Type B pancreatic cell (in vitro differentiated cells): ENCODE measurements at places on chromosomes 12 and 14. TPM values are rescaled to one million over a fixed set of nuclear protein-coding genes. Genes with fewer than 3 reads are reported as not detected.

PPP1R1A gene
- total RNA-seq = 24.9 and 43.3 TPM in 2 replicates

DPY19L2 gene
- 9.3 and 25.0 TPM in 2 replicates for total RNA-seq

CIT gene
- total RNA-seq = 17.0 and 50.9 TPM in 2 replicates

NAP1L1 gene
- total RNA-seq = 563 and 883 TPM in 2 replicates

SERPINA10 gene
- 1.5 and 2.8 TPM in 2 replicates for total RNA-seq

SPTLC2 gene
- 40.9 and 134 TPM in 2 replicates for total RNA-seq

DNA sequence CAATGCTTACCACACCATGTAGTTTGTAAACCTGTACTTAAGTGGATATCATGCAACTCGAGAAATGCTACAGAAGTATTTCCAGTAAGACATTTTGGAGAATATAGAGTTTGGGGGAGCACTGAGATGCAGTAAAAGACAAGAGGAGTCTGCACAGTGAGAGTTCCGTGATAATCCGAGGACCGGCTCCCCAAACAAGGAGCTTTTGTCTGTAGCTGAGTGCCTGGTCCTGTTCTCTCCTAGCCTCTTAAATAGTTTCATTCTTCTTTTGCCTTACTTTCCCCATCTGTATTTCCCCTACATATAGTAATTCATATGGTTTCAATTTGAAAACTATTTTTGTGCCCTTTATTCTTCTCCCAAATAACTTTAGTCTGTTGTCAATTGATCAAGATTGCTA is 364.1 kb downstream of the EGLN3 start:
- H3K27me3 ChIP-seq = peaks cover 6% of the 10 kb centered on the region
- DNase-seq = no peak
- no peaks in the 10 kb centered on the region for H3K36me3 ChIP-seq

- no peak for DNase-seq
- no peaks in the 10 kb centered on the region for H3K27me3 ChIP-seq
- no peak overlapping the region for H3K27ac ChIP-seq
- peaks cover 18% of the 10 kb centered on the region for H3K4me1 ChIP-seq
- peaks cover 24% of the 10 kb centered on the region for H3K36me3 ChIP-seq
These were observed 97.5 kb downstream of the PPP2R5C start for GRCh38 chr14:101858791-101859537.

DNA sequence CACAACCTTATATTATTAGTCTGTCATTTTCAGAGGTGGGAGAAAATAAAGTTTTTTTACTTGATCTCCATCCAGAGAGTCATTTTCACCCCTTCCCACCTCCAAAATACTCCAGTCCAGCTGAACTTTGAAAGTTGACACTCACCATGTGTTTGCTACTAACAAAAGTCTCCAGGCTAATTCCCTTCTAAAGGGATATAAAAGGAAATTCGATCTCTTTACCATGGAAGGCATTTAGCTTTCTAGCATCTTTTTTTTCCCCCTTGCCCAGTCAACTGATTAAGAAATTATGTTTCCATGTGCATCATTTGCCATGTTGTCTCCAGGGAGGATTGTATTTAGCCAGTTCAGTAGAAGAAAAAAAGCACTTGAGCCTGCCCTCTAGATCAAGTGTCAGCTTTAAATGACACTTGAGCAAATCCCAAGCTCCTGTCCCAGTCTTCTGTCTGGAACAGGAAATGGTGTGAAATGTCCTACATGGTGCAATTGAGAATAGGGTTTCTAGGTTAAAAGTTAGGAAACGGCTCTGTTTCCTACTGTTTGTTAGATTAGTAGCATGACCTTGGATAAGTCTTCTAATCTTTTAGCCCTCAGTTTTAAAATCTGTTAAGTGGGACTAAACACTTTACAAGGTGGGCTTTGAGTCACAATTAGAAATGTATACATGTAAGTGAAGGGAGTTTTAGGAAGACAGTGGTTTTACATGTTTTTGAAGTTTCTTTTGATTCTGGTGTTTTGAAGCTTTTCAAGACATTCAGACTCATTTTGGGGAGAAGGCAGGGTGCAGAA is 67.2 kb downstream of the GNS start:
- no peaks in the 10 kb centered on the region for H3K27me3 ChIP-seq
- peaks cover 59% of the 10 kb centered on the region for H3K4me1 ChIP-seq
- H3K36me3 ChIP-seq = peaks cover 19% of the 10 kb centered on the region
- no peak for DNase-seq
- H3K27ac ChIP-seq = peak overlapping the region; percentile 62
- peak overlapping the region; percentile 71 for H3K4me3 ChIP-seq

DNA sequence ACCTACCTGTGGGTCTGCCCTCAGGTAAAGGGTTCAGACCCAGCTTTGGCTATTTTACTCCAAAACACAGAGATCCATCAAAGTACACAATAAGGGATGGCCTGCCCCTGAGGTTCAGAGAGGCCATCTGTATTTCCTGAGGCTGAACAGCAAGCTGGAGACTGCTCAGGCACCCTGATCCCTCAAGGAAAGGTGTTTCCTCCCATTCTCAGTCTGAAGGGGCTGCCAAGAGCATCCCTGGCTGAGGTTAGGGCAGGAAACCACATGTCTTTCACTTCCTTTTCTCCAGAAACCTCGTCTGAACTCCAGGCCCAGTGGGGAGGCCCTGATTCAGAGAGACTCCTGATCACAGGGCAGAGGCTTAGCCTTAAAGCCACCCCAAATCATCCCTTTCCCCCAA is 1.5 kb downstream of the RILPL1 start:
- no peaks in the 10 kb centered on the region for H3K27me3 ChIP-seq
- DNase-seq = no peak
- peaks cover 13% of the 10 kb centered on the region for H3K36me3 ChIP-seq
- H3K27ac ChIP-seq = peak overlapping the region; percentile 72

GRCh38 chr14:68246074-68246785 is 426.7 kb downstream of the RAD51B start:
- H3K27ac ChIP-seq = peak overlapping the region; percentile 87
- peak overlapping the region; percentile 49 for H3K4me3 ChIP-seq
- no peaks in the 10 kb centered on the region for H3K27me3 ChIP-seq
- peaks cover 78% of the 10 kb centered on the region for H3K4me1 ChIP-seq

DNA sequence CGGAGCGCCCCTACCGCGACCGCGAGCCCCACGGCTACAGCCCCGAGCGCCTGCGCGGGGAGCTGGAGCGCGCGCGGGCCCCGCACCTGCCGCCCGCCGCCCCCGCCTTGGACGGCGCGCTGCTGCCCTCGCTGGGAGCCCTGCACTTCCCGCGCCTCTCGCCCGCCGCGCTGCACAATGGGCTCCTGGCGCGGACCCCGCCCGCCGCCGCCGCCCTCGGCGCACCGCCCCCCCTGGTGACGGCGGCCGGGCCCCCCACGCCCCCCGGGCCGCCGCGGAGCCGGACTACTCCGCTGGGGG is 27.0 kb downstream of the LRCOL1 start:
- DNase-seq = no peak
- no peak overlapping the region for H3K27ac ChIP-seq
- H3K4me3 ChIP-seq = no peak overlapping the region
- H3K4me1 ChIP-seq = peaks cover 3% of the 10 kb centered on the region
- H3K36me3 ChIP-seq = peaks cover 12% of the 10 kb centered on the region
- peaks cover 13% of the 10 kb centered on the region for H3K27me3 ChIP-seq

DNA sequence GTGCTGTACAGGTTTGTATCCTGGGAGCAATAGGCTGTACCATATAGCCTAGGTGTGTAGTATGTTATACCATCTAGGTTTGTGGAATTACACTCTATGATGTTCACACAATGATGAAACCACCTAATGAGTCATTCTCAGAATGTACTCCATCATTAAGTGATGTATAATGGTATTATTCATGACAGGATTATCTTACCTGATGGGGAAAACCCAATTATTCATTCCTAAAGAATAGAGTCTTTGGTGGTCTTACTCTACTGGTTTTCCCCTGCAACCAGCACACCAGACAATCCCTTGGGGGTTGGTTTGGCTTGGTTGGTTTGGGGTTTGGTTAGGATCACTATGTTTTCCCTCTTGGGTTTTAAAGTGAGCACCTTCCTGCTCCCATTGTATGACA is 12.6 kb upstream of the OR10P1 start:
- H3K27ac ChIP-seq = no peak overlapping the region
- H3K4me1 ChIP-seq = peaks cover 5% of the 10 kb centered on the region
- DNase-seq = no peak
- no peaks in the 10 kb centered on the region for H3K36me3 ChIP-seq
- H3K27me3 ChIP-seq = peaks cover 42% of the 10 kb centered on the region

DNA sequence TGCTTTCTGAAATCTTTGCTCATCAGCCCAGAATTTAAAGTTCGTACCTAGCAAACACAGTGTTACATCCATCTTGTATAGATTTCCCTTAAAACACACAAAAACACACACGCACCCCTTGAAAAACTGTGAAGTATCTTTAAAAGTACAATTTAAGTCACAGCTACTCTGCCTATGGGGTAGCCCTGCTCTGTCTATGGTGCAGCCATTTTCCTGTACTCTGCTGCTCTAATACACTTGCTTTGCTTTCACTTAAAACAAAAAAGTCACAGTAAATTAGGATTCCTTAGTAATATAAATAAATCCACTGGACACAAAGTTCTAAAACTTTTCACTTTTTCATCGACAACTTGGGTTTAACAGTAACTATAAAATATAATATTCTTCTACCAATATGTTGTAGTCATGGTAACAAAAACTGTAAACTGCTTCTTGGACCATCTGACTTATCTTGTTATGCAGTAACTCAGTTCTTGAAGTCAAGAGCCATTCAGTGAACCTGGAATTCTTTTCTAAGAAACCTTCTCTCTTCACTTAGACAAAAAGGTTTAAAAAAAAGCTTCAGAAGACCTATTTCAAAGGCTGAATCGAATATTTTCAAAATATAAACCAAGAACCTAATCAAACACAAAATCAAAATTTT is 63.5 kb downstream of the MED13L start:
- H3K27ac ChIP-seq = no peak overlapping the region
- H3K27me3 ChIP-seq = no peaks in the 10 kb centered on the region
- H3K4me1 ChIP-seq = peaks cover 29% of the 10 kb centered on the region
- DNase-seq = no peak
- H3K36me3 ChIP-seq = no peaks in the 10 kb centered on the region

GRCh38 chr14:104531421-104532190 is 48.0 kb upstream of the C14orf180 start:
- no peaks in the 10 kb centered on the region for H3K4me1 ChIP-seq
- DNase-seq = peak; percentile 48
- H3K36me3 ChIP-seq = no peaks in the 10 kb centered on the region
- H3K4me3 ChIP-seq = no peak overlapping the region
- peaks cover 22% of the 10 kb centered on the region for H3K27me3 ChIP-seq

DNA sequence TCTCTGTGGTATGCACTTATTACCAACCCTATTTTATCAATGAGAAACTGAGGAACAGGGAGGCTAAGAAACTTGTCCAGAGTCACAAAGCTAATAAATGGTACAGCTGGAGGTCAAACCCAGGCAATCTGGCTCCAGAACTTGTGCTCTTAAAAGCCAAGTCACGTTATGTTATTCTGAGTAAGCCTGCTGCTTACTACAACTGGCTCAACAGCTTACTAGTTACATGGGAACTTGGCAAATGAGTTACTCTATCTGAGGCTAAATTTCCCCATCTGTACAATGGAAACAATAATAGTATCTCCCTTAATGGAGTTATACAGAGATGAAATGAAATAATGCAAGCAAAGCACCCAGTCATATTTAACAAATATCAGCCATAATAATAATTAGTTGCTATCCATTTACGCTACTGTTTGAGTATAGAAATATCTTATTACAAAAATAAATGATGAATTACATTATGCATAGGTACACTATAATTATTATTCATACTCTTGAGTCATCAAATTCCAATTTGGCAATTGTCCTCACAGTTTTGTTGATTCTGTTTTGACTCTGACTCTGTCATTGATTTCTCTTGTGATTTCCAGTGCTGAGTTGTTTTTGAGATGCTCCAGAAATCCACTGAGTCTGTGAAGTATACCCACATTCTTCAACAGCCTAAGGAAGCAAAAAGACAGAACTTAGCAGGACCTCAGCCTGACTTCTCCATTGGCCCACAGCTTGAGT is 112.2 kb downstream of the TBX5 start:
- peaks cover 12% of the 10 kb centered on the region for H3K27me3 ChIP-seq
- no peaks in the 10 kb centered on the region for H3K4me1 ChIP-seq
- DNase-seq = no peak
- H3K27ac ChIP-seq = no peak overlapping the region
- H3K4me3 ChIP-seq = no peak overlapping the region

- no peak for DNase-seq
- H3K27ac ChIP-seq = no peak overlapping the region
- H3K36me3 ChIP-seq = no peaks in the 10 kb centered on the region
- no peaks in the 10 kb centered on the region for H3K4me1 ChIP-seq
These were observed 323.7 kb upstream of the OR4E1 start for GRCh38 chr14:21997300-21997699.

DNA sequence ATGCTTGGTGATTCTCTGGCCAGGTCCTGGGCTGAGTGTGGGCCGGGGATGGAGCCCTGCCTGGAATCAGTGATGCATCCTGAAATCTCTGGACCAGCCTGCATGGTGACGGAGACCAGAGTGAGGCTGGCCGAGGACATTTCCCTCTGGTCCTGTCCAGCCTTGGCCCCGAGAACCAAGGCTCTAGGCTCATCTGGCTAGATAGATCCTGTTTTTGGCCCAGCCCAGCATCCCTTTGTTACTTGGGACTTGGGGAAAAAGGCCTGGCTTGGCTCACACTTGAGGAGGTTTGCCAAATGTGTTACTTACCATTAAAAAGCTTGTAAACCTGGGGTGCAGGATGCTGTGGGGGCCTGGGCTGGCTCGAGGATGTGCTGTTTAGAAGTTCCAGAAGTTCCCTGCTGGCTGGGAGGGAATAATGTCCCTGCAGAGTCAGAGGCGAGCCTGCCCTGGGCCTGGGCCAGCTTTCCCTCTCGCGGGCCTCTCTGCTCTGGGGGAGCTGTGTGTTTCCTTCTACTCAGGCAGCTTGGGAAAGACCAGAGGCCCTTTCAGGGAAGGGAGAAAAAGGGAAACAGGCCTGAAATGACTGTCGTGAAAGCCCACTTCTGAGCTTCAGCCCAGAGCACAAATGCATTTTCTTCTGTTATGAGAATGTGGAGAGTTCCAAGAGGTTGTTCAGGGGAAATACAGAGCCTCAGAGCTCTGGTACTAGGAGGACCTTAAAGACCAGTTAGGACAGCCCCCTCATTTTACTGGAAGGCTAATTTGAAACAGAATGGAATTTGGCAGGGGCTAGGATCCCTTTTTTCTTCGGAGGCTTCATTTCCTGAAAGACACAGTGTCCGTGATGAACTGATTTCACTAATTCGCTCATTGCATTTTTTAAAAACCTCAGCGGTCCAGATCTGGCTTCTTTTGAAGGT is 47.2 kb upstream of the CTDSP2 start:
- H3K4me1 ChIP-seq = peaks cover 69% of the 10 kb centered on the region
- DNase-seq = peak; percentile 85
- peaks cover 4% of the 10 kb centered on the region for H3K36me3 ChIP-seq
- peaks cover 7% of the 10 kb centered on the region for H3K27me3 ChIP-seq
- peak overlapping the region; percentile 91 for H3K27ac ChIP-seq
